ENCODE measurements at places on chromosomes 6 and 20. TPM values are rescaled to one million over a fixed set of nuclear protein-coding genes. Genes with fewer than 3 reads are reported as not detected.

TBXT gene
- not detected for total RNA-seq

SSTR4 gene
- not detected for total RNA-seq

PLCB4 gene
- total RNA-seq, result 1.1 TPM

GNMT gene
- total RNA-seq, result not detected

GRM1 gene
- total RNA-seq, result under 0.01 TPM
